ENCODE measurements at places on chromosomes 5 and 9.

GRCh38 chr9:16068476-16068875 lies 515.6 kb downstream of the CCDC171 start:
- no peak for DNase-seq

- peak; percentile 19 for DNase-seq
Measured at GRCh38 chr9:22307013-22307711, 139.5 kb upstream of the DMRTA1 start.

DNA sequence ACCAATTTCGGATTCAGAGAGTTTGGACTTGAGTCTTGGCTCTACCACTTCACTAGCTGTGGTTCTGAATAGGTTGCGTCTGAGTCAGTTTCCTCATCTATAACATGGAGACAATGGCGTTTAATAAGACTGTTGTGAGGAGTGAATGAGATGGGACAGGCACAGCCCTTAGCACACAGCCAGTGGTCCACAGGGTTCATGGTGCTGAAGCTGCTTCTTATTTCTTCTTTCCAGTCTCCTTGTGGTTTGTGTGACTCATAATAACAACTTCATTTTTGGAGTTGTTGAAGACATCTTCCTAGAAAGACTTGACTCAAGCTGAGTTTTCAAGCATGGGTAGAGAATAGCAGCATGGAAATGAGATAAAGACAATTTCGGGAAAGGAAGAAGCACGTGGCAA lies 172.6 kb upstream of the PPP2R2B start:
- DNase-seq: no peak

GRCh38 chr5:168152660-168153059 lies 138.8 kb upstream of the WWC1 start:
- DNase-seq: no peak

- DNase-seq: no peak
Measured at GRCh38 chr9:14170392-14170931, 143.5 kb downstream of the NFIB start.

- no peak for DNase-seq
Measured at GRCh38 chr5:115418788-115419187, 122.3 kb upstream of the CCDC112 start.

GRCh38 chr9:86672301-86672700 lies 275.0 kb downstream of the GAS1 start:
- DNase-seq: no peak

- no peak for DNase-seq
Measured at GRCh38 chr9:37002413-37003217, 31.5 kb downstream of the PAX5 start.

- no peak for DNase-seq
Measured at GRCh38 chr5:149887622-149888183, 56.9 kb downstream of the PDE6A start.

GRCh38 chr5:98982880-98983279 lies 54.1 kb upstream of the CHD1 start:
- no peak for DNase-seq

DNA sequence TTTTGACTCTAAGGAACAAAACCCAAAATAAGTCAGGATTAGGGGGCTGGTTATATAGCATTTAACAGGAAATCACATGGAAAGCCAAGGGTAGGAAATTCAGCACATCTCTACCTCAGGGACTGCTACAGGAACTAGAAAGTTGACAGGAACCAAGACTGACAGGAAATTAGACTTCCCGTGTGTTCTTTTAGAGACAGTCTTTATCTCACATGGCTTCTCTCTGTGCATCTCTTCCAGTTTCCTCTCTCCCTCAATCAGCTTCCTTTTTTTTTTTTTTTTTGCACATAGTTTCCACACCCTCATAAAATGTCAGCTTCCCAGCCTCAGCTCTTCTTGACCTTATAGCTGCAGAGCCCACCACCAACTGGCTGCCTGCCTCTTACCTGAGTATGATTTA lies 4.8 kb downstream of the RECK start:
- peak; percentile 12 for DNase-seq

- DNase-seq: no peak
Measured at GRCh38 chr5:173699966-173700365, 83.5 kb upstream of the BOD1 start.

DNA sequence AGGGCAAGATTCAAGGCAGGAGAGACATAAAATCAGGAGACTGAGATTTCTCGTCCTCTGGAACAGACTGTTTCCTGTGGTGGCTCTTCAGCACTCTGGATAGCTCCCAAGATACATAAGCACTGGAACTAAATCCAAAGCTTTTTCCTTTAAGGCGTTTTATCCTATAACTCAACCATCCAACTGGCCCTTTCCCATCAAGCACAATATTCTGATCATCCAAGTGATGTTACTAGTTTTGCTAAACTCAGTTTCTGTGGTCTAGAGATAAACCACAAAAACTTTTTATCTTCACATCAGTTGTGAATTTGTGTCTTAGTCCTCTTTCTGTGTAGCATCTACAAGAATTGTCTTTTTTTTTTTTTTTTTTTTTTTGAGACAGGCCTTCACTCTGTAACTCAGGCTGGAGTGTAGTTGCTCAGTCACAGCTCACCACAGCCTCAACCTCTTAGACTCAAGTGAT lies 299.4 kb downstream of the COX7C start:
- DNase-seq: peak; percentile 63

GRCh38 chr9:112933696-112934095 lies 43.0 kb upstream of the SLC46A2 start:
- DNase-seq: no peak

DNA sequence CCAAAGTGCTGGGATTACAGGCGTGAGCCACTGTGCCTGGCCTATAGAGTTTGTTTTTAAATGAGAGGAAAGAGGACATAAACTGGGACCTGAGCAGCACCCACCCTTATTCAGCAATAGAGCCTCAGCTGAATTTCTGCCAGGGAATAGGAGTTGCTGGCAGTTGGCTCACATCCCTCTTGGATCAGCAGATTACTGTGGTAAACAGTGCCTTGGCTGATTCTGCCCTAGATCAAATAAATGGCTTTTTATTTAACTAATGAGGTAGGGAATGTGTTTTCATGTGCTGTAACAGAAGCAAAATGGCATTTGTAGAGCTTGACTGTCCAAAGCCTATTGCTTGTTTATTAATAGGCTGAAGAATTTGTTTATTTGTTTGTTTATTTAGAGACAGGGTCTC lies 2.1 kb downstream of the ARHGEF37 start:
- DNase-seq: no peak

DNA sequence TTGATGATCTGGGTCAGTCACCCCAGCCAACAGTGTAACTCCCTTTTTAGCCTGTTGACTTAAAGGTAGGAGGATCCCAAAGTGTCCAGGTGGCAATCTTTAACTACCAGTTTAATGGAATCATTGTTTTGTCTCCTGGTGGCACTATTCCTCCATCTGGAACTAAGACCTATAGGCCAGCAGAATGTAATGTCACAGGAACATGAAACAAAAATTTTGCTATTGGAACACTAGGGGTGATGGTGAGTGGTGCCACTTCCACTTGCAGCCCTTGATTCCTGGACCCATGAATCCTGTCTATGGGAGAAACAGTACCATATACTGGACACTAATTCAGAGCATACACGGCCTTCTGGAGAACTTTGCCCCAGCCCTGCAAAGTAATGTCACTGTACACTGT lies 219.5 kb upstream of the RASA1 start:
- DNase-seq: no peak

DNA sequence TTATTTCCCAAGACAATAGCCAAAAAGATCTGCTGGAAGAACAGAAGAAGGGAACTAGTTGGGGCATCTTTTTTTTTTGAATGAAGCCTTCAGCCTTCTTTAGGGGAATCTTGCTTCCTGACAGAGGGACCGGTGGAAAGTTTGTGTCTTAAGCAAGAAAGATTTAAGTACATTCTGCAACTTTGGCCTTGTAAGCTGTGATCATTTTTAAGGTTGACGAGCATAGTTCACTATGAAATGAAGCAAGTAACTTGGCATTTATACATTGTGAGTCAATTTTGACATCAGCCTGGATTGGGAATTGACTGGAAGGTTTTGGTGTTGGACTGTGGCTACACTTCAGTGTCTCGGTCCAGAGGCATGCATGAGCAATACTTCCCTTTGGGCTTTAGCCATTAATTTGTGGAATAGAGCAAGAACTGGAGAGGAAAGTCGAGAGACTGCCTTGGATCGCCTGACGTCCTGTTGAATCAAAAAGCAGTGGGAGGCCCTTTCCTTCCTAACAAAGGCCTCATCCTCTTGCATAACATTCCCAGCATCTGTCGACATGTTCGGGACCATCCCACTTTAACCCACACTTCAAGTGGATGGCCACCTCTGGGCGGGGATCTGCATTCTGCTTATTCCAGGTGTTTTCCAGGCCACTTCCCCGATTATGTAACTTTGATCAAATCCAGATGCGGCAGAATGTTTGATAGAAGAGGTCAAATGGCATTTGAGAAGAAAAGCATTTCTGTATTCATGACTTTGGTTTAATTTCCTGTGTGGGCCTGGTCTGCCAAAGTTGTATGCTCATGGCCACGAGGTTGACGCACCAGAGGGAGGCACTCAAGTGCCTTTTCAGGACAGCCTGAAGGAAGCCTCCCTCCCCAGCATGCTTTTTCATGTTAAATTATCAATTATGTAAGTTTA lies 12.5 kb downstream of the ABL1 start:
- no peak for DNase-seq

DNA sequence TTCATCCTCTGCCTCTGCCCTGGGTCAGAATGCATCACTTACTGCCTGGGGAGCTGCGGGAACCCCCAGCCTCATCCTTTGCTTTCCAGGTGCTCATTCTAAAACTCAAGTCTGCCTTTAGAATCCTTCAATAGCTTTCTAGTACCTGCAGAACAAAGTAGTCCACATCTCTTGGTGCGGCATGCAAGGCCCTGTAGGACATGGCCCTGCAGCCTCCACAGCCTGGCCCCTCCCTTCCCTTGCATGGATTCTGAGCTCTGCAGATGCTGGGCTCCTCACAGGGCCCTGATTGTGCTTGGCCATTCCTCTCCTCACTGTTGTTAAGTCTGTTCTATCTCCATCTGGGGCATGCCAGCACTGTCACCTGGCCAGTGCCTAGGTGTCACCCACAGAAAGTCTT lies 141.6 kb downstream of the ADCY2 start:
- DNase-seq: no peak

DNA sequence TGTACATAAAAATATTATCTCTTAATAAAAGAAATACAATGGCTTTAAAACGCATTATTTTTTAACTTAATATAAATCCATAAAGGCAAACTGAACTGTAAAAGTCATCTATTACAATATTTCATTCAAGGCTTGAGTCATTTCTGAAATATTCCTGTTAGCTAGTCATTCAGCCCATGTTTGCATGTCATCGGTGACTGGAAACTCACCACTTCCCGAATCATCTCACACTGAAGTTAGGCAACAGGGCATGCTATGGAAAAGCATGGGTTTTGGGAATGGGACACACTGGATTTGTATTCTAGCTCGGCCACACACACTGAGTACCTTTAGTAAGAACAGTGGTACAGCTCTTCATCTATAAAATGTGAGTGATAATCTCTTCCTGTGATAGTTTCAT lies 691.1 kb upstream of the C9orf72 start:
- no peak for DNase-seq

GRCh38 chr9:134492281-134492691 lies 149.3 kb upstream of the COL5A1 start:
- no peak for DNase-seq

GRCh38 chr9:119829186-119829585 lies 460.0 kb upstream of the BRINP1 start:
- no peak for DNase-seq

GRCh38 chr9:96021551-96022444 lies 146.3 kb downstream of the ERCC6L2 start:
- DNase-seq: no peak

DNA sequence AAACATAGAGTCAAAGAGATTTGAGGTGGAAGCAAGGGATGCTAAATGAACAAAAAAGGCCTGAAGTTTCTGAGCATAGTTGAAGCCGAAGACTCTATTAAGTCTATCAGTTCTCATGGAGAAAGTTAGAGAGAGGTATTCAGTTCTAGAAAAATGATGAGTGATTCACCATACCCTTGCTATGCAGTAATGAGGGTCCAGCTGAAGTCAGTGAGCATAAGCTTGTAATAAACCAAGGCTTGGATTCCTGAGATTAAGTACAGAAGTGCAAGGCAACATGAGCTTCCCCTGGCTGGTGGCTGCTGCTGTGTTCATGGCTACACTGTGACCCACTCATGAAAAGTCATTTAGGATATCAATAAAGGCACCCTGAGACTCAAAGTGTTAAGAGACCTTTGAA lies 129.7 kb upstream of the MTAP start:
- DNase-seq: no peak

DNA sequence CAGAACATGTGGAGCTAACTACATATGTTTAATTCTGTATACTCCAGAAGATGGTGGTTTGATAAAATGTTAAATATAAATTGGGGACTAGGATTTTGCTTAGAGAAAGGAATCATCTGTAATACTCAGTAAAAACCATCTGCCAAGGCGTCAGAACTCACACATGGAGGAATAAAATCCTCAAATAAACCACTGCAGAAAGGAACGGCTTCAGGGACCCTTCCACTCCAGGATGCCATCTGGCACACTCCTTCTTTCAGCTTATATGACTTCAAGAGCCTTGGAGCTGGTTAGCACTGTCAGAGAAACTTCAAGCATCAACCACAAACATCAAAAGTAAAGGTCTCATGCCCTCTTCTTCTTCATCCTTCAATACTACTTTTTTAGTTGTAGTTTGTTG lies 360.6 kb downstream of the PLK2 start:
- DNase-seq: no peak

GRCh38 chr9:14869671-14870070 lies 40.6 kb downstream of the FREM1 start:
- no peak for DNase-seq

DNA sequence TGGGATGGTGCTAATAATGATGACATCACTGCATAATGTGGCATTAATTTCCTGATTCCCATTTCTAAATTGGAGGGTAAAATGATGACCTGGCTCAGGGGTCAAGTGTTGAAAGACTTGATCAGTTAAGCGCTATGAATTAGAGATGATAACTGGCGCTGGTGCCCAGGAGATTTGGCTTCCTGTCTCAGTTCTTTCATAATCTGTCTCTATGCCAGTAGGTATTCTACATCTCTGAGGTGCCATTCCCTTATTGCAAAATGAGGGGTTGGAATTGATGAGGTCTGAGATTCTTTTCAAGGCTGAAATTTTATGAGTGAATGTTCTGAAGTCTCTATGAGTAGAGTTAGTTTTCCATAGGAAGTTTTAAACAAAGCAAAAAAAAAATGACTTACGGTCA lies 1715.1 kb upstream of the WWC1 start:
- no peak for DNase-seq

DNA sequence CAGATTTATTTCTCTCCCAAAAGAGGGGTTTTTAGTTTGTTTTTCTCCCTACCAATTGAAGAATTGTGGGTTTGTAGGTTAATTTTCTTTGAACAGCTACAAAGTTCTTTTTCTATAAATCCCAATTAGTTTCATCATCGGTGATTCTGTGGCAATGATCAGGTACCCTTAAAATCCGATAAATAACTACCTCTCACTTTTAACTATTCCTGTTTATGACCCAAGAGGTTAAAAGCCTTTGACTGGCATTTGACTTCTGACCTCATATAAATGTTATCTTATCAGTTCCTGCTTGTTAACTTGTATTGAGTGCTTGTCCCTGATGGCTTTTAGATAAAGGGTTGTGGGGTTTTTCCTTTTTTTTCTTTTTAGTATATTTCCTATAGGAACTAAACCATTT lies 124.4 kb upstream of the TMEM161B start:
- DNase-seq: no peak

GRCh38 chr5:35908228-35908627 lies 30.2 kb downstream of the CAPSL start:
- DNase-seq: peak; percentile 47

- no peak for DNase-seq
Measured at GRCh38 chr5:103804711-103805110, 242.1 kb upstream of the NUDT12 start.

GRCh38 chr5:14577079-14577725 lies 4.4 kb upstream of the OTULINL start:
- DNase-seq: no peak

GRCh38 chr5:149424371-149425315 lies 45.6 kb upstream of the IL17B start:
- DNase-seq: no peak
